ENCODE measurements at places on chromosomes 1 and 21.

DNA sequence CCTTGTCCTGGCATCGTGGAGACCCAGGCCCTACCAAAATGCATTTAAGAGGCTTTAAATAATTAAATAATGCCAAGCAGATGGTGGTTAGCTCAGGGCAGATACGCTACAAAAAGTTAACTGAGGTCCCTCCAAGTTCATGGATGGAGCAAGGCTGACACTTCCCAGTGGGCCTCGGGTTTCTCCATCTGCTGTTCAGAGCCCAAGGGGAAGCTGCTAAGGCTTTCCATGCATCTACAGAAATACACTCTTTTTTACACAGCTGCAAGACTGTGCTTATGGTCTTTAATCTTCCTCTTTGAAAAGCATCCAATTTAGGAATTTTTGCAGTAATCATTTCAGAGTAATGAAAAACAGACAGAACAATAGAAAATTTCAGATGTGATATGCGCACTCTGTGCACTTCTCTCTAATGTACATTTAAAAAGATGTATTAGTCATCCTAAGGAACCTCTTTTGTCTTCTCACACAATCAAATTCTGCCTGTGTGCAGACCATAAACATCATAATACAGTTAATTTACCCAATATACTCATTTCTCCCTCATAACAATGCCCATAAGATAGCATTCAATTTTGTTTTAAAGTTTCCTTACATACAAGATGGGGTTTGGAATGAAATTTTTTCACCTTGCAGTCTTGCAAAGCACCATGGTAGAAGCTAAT is 173.2 kb upstream of the ATP1B1 start:
- DNase-seq = no peak

DNA sequence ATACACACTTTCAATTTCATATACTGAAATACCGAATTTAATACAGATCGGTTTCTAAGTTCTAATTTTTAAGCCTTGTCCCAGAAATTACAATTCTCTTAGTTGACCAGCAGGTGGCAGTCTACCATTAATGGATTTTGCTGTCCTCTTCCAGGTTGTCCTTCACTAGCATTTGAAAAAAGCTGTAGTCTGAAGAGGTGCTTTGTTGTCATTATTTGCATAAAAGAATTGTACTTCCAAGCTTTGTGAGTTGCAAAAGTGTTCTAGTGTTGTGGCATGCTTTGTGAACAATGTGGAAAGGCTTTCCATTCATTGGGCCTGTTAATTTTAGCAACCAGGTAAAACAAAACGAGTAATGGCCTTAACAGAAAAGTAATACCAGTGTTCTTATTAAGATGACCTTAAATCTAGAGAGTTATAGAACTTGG is 193.6 kb downstream of the RPS6KC1 start:
- peak; percentile 45 for DNase-seq

GRCh38 chr1:161273402-161273801 is 14.9 kb downstream of the PCP4L1 start:
- no peak for DNase-seq

DNA sequence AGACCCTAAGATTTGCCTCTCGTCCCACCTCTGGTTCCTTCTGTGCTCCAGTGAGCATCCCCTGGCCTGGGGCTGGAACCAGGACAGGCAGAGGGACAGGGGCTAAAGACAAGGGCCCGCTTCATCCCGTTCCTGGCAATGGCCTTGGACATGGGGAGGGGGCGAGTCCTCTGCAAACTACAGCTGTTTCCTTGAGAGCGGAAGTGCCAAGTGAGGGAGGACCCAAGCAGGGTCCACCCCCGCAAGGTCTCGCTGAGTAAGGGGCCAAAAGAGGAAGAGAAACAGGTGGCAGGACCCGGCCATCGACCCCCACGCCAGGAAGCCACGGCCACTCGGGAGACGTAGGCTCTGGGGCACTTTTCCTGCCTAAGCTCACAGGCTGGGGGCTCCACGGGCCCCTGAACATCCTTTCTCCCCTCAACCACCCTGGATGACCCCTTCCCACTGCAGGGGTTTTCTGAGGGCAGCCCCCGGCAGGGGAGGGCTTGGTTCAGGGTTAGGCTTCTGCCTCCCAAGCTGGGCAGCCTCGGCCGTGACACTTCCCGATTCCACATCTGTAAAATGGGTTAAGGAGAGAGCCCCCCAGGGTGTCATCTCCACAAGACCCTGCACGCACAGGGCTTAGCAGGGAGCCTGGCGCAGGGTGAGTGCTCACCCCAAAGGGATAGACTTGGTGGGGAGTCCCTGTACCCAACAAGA is 17.9 kb upstream of the PLEKHG5 start:
- no peak for DNase-seq

DNA sequence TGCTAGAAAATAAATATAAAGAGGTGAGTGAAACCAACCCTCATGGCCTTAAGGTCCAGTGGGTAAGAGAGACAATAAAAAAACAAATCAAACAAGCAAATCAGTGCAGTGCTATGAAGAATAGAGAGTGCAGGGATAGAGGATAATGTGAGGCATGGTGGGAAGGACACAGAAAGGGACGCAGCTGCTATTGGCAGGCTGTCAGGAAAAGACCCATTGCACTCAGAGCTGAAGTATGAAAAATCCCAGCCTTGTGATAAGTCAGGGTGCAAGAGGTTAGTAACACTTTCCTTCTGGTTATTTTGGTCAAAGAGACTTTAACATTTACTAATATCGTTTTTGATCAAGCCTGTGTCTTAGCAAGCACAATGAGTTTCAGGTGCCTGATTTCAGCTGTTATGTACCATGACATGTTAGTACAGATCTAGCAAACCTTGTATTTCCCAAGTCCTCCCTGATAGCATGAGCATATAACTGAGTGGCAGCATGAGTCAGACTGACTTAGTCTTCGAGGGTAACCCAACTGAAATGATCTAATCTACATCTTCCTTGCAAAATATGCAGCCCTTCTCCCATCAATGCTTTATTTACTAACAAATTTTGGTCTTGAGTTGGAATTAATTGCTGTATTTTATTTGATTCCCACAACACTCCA is 31.7 kb downstream of the CHML start:
- DNase-seq = no peak

- DNase-seq = no peak
These were observed 106.3 kb upstream of the DMRTA2 start for GRCh38 chr1:50529510-50529909.

DNA sequence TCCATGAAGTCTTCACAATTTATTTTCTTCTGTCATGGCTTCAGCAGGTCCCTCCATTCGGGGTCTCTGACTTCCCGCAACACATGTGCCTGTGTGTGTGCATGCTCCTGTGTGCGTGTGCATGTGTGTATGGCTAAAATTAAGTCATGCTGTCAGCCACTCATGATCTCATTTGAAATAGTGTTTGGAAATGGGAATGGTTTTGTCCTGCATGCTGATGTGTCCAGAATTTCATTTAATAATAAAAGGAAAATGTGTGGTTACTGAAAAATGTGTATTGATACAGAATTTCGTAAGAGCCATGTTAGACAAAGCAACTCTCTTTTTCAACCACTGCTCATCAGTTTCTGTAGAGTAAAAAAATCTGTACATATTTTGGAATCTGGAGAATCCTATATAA is 123.8 kb upstream of the PRDX6 start:
- no peak for DNase-seq

DNA sequence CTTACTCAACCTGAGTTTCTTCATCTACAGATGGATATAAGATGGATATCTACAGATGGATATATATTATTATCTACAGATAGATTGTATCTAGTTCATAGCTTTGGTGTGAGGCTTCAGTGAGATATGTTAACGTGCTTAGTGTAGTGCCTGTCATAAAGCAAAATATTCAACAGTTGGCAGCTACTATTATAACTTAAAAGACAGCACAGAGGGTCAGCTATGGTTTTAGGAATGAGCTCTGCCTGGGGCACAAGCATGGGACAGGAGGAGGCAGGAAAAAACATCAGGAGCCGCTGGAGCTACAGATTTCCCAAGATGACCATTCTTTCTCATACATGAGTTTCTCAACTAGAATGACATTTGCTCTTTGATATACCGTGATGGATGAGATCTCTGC is 1.3 kb upstream of the CYB5R1 start:
- DNase-seq = no peak

- DNase-seq = peak; percentile 11
These were observed 199.0 kb upstream of the DPYD start for GRCh38 chr1:98119796-98120195.

- no peak for DNase-seq
These were observed 6.2 kb upstream of the ASPM start for GRCh38 chr1:197152662-197153061.

DNA sequence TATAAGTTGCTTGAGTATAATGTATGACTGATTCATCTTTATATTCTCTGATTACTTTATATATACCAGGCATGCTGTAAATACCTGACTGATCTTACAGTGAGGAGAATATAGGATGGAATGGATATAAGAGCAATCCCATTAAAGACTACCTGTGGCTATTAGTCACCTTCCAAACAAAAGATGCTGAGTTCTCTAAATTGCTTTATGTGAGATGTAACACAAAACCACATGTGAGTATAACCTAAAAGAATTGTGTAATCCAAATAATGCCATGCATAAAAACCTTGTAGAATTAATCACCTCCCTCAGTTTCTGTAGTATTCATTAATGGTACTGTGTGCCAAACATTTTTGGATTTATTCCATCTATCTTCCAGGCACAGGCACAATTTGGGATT is 134.6 kb upstream of the LRRC7 start:
- no peak for DNase-seq

GRCh38 chr1:45328680-45329079 is 2.0 kb downstream of the HPDL start:
- no peak for DNase-seq

- DNase-seq = no peak
These were observed 44.1 kb upstream of the RAB4A start for GRCh38 chr1:229226796-229227195.

GRCh38 chr1:204950353-204951001 is 79.8 kb downstream of the NFASC start:
- DNase-seq = no peak

DNA sequence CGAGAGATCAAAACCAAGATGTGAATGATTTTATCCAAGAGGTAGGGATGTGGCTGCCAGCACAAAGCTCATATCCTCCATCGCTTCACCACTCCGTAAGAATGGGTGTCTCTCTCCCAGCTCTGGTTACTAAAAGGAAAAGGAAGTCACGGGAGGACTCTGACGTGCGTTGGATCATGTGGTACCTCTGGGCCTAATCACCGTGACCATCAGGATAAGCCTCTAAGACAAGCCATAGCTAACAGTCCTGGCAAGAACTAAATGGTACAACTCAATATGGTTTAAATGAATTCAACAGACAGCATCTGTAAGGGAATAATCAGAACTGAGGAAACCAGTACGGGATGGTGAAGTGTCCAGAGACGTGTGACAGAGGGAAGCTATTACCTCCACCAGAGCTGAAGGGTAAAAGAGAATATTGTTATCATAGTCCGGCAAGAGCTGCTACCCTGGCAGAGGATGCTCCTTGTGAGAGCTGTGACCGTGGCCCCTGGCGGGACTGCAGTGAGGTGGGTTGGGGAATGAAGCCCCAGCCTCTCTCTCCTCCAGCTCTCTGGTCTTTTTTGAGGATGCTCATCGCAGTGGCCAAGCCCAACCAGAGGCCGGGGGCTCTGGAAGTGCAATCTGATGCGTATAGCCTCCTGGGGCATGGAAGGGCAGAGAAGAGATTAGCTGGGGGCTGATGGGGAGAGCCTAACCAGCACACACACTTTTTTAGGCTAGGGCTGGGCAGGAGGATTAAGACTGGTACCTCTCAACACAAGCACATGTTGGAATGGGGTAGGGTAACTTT is 54.2 kb downstream of the KIAA1614 start:
- DNase-seq = no peak

- DNase-seq = no peak
These were observed 26.2 kb downstream of the VPS26C start for GRCh38 chr21:37240978-37241377.

- no peak for DNase-seq
These were observed 5.6 kb upstream of the YRDC start for GRCh38 chr1:37813529-37814145.

- no peak for DNase-seq
These were observed 79.7 kb upstream of the TMEM51 start for GRCh38 chr1:15073799-15074308.

- no peak for DNase-seq
These were observed 19.6 kb downstream of the CA6 start for GRCh38 chr1:8965121-8965820.

DNA sequence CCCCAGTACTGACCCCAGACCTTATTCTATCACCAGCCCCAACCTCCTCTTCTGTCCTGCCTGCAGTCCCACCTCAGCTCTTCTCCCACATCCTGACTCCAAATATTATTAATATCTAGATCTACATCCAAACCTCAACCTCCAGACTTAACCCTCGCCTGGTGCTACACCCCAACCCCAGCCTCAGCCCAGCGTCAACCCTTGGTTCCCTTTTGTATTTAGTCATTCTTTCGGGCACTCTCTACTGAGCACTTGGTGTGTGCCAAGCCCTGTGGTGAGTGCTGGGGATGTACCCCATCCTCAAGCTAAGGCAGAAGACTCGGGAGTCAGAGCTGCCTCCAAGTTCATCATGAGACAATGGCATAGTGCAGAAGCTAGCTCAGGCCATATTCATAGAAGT is 1.1 kb downstream of the SHISAL2A start:
- DNase-seq = no peak

DNA sequence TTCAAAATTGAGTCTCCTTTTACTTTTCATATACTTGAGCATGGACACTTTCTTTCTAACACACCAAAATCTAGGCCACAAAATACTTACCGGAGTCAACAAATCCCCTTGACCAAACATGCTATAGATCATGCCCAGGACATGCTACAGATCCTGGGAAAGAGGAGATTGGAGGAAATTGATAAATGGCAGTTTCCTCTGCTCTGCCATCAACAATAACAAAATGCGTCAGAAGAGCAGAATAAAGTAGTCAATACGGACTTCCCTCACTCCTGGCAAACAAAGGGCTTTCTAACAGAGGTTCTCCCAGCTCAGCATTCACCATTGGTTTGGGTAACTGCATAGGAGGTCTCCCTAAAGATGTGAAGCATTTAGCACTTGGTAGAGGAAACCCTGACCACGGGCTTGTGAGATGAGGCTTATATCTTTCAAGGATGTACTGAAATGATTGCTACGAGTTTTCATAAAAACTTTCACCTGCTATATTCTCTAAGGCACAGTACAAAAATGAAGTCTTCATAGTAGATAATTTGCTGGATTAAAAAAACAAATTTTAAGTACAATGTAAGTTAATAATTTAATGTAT is 283.8 kb upstream of the RUNX1 start:
- no peak for DNase-seq

GRCh38 chr1:198925567-198925966 is 286.7 kb downstream of the PTPRC start:
- no peak for DNase-seq

GRCh38 chr1:183454377-183454776 is 17.9 kb upstream of the SMG7 start:
- DNase-seq = no peak

DNA sequence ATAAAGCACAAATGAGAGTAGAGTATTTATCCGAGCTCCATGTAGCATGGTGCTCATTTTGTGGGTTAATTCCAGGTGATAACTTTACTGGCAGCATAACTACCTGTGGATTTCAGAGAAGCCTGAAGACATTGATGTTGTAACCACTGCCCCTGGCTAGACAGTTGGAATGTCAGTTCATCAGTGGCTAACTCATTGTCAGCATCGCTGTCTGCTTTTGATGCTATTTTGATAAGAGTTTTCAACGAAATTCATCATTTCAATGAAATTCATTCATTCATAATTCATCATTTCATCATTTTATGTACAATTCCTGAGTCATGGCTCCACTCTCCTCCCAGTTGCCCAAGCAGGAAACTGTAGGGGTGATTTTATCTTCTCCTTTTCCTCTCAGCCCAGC is 34.4 kb downstream of the HSD3B1 start:
- no peak for DNase-seq

GRCh38 chr1:101618900-101619299 is 377.8 kb downstream of the OLFM3 start:
- DNase-seq = no peak

- no peak for DNase-seq
These were observed 58.6 kb upstream of the C8B start for GRCh38 chr1:57024428-57024827.
